ENCODE measurements at places on chromosomes 1 and 21. TPM values are rescaled to one million over a fixed set of nuclear protein-coding genes. Genes with fewer than 3 reads are reported as not detected.
A peak's percentile ranks its signal among the peaks of the same experiment; 100 is the strongest.

DNA sequence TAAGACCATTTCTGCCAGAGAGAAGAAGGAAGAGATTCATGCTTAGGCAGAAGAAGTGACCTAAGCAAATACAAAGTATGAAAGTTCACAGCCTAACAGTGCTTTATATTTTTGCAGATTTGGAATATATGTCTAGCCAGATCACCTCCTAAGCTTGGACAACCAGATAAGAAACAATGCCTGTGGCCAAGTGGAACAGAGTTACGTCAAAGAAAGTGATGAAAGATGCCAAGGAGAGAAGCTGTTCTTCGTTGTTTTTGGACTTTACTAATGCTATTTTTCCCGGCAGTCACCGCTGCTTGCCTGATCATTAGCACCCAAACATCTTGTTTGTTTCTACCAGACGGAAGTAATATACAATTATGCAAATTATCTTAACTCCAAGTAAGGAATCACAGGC is 489.2 kb upstream of the C1orf87 start:
- DNase-seq: no peak

DNA sequence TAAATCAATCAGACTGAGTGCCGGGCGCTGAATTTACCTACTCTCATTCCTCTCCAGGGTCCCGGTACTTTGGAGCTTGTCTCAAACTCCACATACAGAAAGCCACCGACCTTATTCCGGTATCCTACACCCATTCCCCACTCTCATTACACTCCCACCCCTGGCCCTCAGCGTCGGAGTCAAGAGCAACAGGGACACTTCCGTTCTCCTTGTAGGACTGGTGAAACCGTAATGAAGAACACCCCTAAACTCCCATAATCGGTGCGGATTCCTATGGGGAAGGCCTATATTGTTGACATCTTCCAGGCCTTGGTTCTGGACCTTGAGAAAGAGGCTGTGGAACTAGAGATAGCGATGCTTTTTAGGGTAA is 798 bp downstream of the ZBED6 start:
- peak; percentile 18 for DNase-seq

DNA sequence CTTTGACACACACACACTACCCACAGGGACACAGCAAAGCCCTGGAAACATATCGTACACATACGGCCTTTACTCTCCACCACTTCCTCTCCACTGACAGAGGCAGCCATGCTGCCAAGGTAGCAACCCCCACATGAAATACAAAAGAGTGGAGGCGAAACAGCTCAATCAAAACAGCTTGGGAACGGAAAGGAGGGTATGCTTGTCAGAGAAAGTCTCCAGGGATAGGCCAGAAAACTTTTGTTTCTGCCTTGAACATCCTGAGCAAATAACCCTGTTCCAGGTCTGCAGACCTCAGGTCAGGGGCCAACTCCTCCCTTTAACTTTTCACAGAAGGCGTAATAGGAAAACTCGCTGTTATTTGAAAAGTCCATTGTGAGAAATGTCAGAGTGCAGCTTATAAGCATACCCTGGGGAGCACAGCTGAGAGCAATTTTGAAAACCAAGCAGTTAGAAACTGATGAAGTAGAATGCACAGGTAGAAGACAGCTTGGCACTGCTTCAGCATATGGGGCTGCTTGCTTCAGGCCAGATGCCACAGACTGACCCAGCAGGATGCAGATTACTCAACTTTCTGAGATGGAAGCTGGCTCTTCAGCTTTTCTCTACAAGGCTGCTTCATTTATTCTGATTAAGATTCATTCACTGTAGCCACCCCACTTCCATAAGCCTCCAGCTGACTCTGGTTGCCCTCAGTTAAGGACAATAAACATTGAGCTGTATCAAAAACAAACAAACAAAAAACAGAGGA is 18.0 kb downstream of the KIAA0319L start:
- DNase-seq: no peak

- no peak for DNase-seq
Observed at GRCh38 chr1:26282401-26282918, 2.6 kb downstream of the SH3BGRL3 start.

DNA sequence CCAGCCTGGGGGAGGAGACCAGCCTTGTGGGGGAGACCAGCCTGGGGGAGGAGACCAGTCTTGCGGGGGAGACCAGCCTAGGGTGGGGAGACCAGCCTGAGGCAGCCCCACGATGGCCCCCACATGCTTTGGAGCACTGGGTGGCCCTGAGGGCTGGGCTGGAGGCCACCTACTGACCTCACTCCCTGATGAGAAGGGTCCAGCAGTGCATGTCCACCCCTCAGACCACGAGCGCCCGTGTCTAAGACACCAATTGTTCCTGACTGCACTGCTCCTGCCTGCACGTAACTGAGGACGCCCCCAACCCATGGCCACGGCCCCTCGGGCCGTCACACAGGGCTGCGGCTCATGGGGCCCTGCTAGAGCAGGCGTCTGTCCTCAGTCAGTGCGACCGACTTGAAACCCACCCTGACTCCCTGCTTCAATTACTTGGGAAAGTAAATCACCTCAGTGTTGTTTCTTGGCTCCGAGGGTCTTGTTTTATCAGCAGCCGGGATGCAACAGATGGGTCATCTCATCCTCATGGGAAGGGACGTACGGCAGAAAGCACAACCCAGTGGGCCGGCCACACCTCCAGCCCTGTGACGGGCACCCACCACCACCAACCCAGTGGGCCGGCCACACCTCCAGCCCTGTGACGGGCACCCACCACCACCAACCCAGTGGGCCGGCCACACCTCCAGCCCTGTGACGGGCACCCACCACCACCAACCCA is at the start of gene SPATC1L:
Gene SPATC1L, minus strand, starts transcription at position 550 of the 715 bp plus-strand sequence. CDS start 1,643 bp downstream, outside the sequence.
- DNase-seq: peak; percentile 83

GRCh38 chr1:199273837-199274379 is 635.1 kb downstream of the PTPRC start:
- no peak for DNase-seq

GRCh38 chr1:46334030-46334384 is 6.6 kb upstream of the NSUN4 start:
- DNase-seq: no peak

- DNase-seq: no peak
Observed at GRCh38 chr1:9051379-9051778, 18.1 kb downstream of the SLC2A5 start.

- DNase-seq: no peak
Observed at GRCh38 chr1:27785781-27786455, 12.9 kb downstream of the STX12 start.

- no peak for DNase-seq
Observed at GRCh38 chr1:226532553-226532952, 16.0 kb upstream of the STUM start.

DNA sequence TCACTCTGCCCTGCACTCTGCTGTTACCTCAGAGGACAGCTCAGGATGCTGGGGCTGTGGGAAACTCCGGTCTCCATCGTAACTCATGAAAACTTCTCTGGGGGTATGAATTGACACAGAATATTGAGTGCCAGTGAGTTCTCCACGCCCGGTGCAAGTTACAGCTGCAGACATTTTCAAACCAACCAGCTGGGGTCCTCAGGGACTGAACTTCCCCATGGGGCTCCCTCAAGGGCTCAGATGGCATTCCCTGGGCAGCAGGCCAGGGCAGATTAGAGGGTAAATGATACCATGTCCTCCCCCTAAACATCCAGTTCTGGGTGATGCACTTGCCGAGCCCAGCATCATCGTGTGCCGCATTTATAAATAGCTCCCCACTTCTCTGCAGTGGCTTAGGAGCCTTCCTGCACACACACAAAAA is 27.8 kb upstream of the CCSAP start:
- peak; percentile 81 for DNase-seq

- no peak for DNase-seq
Observed at GRCh38 chr1:235073968-235074522, 54.6 kb downstream of the TOMM20 start.

DNA sequence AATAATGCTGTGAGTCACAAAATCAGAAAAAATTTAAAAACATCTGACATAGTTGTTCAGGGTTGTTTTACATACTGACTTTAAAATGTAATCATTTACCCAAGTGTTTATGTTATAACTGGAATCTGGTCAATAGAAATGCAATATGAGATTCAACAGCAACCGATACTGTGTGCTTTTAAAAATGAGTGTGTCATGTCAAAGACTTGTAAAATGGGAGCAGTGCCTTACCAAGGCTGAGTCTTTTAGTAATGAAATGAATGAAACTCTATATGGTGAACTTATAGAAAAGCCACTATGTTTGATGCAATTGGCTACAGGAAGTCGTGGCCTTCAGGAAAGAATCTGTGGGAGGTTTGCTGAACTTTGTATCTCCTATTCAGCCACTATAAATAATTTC is 570.2 kb downstream of the DPYD start:
- DNase-seq: no peak

GRCh38 chr21:44558695-44559094 is at the start of gene KRTAP10-3:
TSS of gene KRTAP10-3 (minus strand) at chr21:44558795. CDS start at chr21:44558715, 80 bp downstream.
- DNase-seq: no peak

GRCh38 chr1:38818175-38818976 is 41.2 kb downstream of the RRAGC start:
- DNase-seq: no peak

GRCh38 chr1:43506233-43506632 is 24.4 kb upstream of the PTPRF start:
- no peak for DNase-seq

DNA sequence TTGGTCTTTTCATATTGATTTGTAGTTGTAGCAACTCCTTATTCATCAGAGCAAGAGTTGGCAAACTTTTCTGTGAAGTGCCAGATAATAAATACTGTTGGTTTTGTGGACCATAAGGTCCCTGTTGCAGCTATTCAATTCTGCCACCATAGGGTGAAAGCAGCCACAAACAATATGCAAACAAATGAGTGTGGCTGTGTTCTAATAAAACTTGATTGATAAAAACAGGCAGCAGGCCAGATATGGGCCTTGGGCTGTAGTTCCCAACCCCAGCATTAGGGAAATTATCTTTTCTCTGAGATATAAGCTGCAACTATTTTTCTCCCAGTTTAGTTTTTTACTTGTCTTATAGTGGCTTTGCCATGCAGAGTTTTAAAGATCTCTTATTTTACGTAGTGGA is 469.2 kb downstream of the SMYD3 start:
- DNase-seq: no peak

GRCh38 chr1:30920827-30921226 is 12.3 kb upstream of the SDC3 start:
- DNase-seq: no peak

DNA sequence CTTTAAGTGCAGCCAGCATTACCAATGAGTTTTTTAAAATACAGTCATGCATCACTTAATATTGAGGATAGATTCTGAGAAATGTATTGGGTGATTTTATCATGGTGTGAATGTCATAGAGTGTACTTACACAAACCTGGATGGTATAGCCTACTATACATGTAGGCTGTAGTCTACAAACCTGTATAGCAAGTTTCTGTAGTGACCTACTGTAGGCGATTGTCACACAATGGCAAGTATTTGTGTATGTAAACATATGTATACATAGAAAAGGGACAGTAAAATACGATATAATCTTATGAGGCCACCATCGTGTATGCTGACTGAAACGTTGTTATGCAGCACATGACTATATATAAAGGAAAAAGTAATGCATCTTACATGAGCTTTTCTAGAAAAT is 48.2 kb downstream of the RPE65 start:
- no peak for DNase-seq

- DNase-seq: no peak
Observed at GRCh38 chr1:84117868-84118267, 26.2 kb upstream of the PRKACB start.

DNA sequence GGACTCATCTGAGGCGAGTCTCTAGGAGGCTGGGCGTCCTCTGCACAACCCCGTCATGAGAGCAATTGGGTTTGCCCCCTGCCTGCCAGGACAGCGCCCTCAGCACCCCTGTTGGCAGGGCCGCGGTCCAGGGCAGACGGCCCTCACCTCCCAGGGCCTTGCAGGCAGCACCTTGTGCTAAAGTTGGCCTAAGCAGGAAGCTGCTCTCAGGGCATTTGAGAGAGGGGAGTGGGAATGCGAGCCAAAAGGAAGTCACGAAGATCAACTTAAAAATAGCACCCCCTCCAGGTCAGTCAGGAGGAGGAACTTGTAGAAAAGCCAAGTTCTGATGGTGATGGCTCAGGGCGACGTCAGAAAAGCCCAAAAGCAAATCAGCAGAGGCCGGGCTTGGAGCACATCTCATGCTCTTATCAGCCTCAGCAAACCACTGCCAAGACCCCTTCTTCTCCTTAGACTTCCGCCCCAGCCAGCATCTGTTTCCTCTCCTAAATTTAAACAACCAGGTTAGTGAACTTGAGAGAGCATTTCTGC is 12.6 kb upstream of the ADORA3 start:
- peak; percentile 79 for DNase-seq

- no peak for DNase-seq
Observed at GRCh38 chr1:110048240-110048639, 13.8 kb downstream of the STRIP1 start.

DNA sequence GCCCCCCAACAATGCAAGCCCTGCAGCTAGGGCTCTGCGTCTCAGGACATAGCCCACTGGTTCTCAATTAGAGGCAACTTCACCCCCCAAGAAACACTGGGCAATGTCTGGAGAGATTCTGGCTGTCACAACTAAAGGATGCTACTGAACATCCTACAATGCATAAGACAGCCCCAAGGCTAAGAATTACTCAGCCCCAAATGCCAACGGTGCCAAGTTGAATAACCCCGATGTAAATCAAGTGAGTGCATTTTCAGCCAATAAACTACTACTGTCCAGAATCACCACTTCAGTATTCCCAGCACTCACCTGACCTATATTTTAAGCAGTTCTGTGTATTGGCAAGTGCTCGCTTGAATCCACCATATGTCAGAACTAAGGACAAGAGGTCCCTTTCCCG is 6.9 kb downstream of the RIPK4 start:
- DNase-seq: no peak

GRCh38 chr1:220770245-220770913 is 16.3 kb upstream of the MTARC1 start:
- DNase-seq: no peak

DNA sequence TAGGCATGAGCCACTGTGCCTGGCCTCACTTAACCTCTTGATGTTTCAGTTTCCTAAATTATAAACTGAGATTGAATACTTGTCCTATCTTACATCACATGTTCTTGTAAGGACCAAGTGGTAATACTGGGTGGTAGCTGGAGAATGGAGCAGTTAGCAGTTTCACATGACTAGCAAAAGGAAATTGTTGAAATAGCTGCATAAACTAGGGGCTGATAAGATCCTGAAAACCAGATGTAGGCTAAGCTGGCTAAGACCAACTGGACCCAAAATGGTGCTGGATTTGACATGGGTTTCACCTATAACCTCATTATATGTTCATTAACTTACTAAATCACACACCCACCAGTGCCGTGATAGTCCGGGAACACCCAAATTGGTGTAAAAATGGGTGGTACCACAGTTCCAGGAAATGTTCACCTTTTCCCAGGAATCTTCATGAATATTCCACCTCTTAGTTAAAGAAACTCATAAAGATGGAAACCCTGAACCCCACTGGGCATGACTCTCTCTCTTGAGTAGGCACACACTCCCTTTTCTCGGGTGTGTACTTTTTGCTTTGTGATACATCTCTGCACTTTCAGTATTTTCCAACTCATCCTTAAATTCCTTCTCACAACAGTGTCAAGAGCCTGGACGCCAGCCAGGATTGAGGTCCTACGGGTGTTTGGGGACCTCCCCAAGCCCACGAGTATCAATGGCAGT is at the start of gene PAPPA2:
Gene PAPPA2, plus strand, starts transcription at position 502 of the 705 bp plus-strand sequence. CDS start 93,148 bp downstream, outside the sequence.
- DNase-seq: no peak

- DNase-seq: no peak
Observed at GRCh38 chr1:210132582-210132981, 100.0 kb upstream of the SERTAD4 start.

TMEM200B gene
- total RNA-seq: 1.4 TPM

FMN2 gene
- total RNA-seq: not detected

SERTAD4 gene
- total RNA-seq: 4.1 TPM

TOMM40L gene
- 31.1 TPM for total RNA-seq

CYP4Z1 gene
- 0.52 TPM for total RNA-seq

PLPPR5 gene
- total RNA-seq: not detected

LPGAT1 gene
- 19.0 TPM for total RNA-seq

PLEKHO1 gene
- total RNA-seq: 67.8 TPM

ARTN gene
- not detected for total RNA-seq
